Suprapubic skin (tissue), 4 donors: ENCODE measurements at places on chromosomes 3 and 15. TPM values are rescaled to one million over a fixed set of nuclear protein-coding genes. Genes with fewer than 3 reads are reported as not detected.
A peak's percentile ranks its signal among the peaks of the same experiment; 100 is the strongest.

RASL12 gene
- 7.2 TPM for total RNA-seq

TM4SF1 gene
- total RNA-seq, result 80.4 TPM

- no peaks in the 10 kb centered on the region for H3K36me3 ChIP-seq
- no peak overlapping the region for H3K4me3 ChIP-seq
- H3K27ac ChIP-seq, result peak overlapping the region; percentile 8
- no peaks in the 10 kb centered on the region for H3K4me1 ChIP-seq
- no peaks in the 10 kb centered on the region for H3K27me3 ChIP-seq
- DNase-seq, result no peak
These were observed 363.1 kb upstream of the PLSCR5 start for GRCh38 chr3:146968204-146968651.

- peaks cover 31% of the 10 kb centered on the region for H3K4me1 ChIP-seq
- H3K36me3 ChIP-seq, result no peaks in the 10 kb centered on the region
- DNase-seq, result no peak
- peak overlapping the region; percentile 74 for H3K27ac ChIP-seq
- no peaks in the 10 kb centered on the region for H3K27me3 ChIP-seq
- H3K4me3 ChIP-seq, result no peak overlapping the region
These were observed 35.3 kb upstream of the PLSCR2 start for GRCh38 chr3:146504498-146505197.

DNA sequence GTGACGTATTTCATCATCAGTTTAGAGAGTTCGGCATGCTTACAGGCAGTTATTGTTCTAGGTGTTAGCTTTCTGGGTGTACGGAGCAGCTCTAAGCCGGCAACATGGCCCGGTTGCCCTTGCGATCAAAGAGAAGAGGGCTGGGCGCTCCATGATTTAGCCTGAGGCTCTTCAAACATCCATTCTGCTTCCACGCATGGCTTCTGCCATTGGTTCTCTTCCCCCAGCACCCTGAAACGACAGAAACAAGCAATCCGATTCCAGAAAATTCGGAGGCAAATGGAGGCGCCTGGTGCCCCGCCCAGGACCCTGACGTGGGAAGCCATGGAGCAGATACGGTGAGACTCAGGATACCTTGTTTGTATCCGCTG, 574 bp downstream of the NGRN start:
- peak overlapping the region; percentile 84 for H3K4me3 ChIP-seq
- peaks cover 15% of the 10 kb centered on the region for H3K36me3 ChIP-seq
- peaks cover 58% of the 10 kb centered on the region for H3K4me1 ChIP-seq
- H3K27ac ChIP-seq, result peak overlapping the region; percentile 99
- DNase-seq, result no peak

GRCh38 chr3:43019006-43019809, 40.1 kb downstream of the GASK1A start:
- H3K27ac ChIP-seq, result peak overlapping the region; percentile 53
- no peak for DNase-seq
- peaks cover 10% of the 10 kb centered on the region for H3K4me1 ChIP-seq

- no peak overlapping the region for H3K27ac ChIP-seq
- no peak overlapping the region for H3K4me3 ChIP-seq
These were observed 47.8 kb downstream of the GOLIM4 start for GRCh38 chr3:168047936-168048335.

GRCh38 chr15:56036546-56037067, 43.2 kb upstream of the NEDD4 start:
- no peaks in the 10 kb centered on the region for H3K36me3 ChIP-seq
- H3K4me3 ChIP-seq, result no peak overlapping the region
- H3K4me1 ChIP-seq, result peaks cover 16% of the 10 kb centered on the region
- no peaks in the 10 kb centered on the region for H3K27me3 ChIP-seq
- no peak for DNase-seq

DNA sequence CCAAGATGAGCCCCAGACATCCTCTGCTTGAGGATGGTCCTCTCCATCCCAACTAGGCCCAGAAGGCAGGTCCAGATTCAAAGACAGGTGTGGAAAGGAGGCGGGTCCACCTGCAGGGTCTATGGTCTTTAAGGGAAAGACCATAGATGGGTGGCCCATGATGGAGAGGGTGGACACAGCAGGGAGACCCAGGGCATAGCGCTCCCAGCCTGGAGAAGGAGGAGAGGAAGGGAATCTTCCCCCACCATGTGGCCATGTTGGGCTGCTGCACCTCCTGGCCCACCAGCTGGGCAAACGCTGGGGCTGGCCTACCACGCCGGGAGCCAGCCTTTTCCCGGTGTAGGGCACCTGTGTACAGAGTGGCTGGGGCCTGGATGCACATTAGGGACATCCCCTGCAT, 265.2 kb upstream of the TLE3 start:
- no peaks in the 10 kb centered on the region for H3K4me1 ChIP-seq
- no peaks in the 10 kb centered on the region for H3K36me3 ChIP-seq
- DNase-seq, result peak; percentile 77

DNA sequence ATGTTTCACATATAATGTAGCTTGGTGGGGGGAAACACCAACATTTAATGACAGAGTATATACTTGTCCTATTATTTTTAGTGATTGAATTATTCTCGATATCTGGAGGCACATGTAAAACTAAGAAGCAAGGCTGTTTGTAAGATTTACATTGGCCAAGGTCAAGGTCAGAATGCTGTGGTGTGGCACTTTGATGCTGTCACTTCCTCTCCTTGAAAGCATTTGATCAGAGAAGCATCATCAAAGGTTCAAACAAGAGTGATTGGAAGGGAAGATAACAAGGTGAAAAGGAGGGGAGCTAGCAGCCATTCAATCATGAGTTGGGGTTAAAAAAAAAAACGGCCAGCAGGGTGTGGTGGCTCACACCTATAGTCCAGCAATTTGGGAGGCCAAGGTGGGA, 26.4 kb downstream of the RTF1 start:
- H3K4me1 ChIP-seq, result no peaks in the 10 kb centered on the region
- DNase-seq, result no peak
- no peak overlapping the region for H3K27ac ChIP-seq
- no peak overlapping the region for H3K4me3 ChIP-seq
- no peaks in the 10 kb centered on the region for H3K27me3 ChIP-seq
